Stimulated activated CD4-positive, alpha-beta T cell treated with anti-CD3 and anti-CD28 coated beads, Interleukin-1b, Interleukin-23, amount 100 ng/mL, for 1 hour (primary cell): ENCODE measurements at places on chromosomes 4 and X.
A peak's percentile ranks its signal among the peaks of the same experiment; 100 is the strongest.

GRCh38 chrX:37686996-37687395 is 1.4 kb downstream of the XK start:
- DNase-seq = no peak

- DNase-seq = no peak
Measured at GRCh38 chr4:86302251-86302650, 57.6 kb downstream of the MAPK10 start.

- no peak for DNase-seq
Measured at GRCh38 chrX:107454302-107454701, 4.8 kb downstream of the FRMPD3 start.

- no peak for DNase-seq
Measured at GRCh38 chr4:88286897-88287296, 2.5 kb upstream of the PPM1K start.

- DNase-seq = no peak
Measured at GRCh38 chr4:27059446-27059845, 198.8 kb downstream of the STIM2 start.

GRCh38 chr4:38452009-38452408 is 212.0 kb upstream of the KLF3 start:
- no peak for DNase-seq

- no peak for DNase-seq
Measured at GRCh38 chrX:100915562-100915961, 13.2 kb downstream of the XKRX start.

DNA sequence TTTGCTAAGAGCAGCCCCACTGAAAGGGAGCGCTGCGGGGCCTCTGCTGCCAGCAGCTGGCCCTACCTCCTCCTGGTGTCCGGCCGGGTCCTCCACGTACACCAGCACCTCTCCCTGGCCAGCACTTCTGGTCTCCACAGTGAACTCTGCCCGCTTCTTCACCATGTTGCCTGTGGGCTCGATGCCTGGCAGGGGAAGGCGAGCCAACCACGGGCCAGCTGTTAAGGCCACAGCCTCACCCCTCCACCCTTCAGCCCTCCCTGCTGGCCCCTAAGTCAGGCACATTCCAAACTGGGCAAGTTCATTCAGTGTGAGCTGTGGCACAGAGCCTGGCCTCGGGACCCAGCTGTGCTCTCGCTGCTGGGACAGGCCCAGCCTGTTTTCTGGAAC is 7.8 kb downstream of the FLNA start:
- no peak for DNase-seq

- no peak for DNase-seq
Measured at GRCh38 chr4:38574559-38575333, 89.3 kb upstream of the KLF3 start.

- DNase-seq = no peak
Measured at GRCh38 chr4:124061413-124061812, 651.1 kb downstream of the ANKRD50 start.

GRCh38 chr4:162837241-162837640 is 329.4 kb downstream of the NAF1 start:
- no peak for DNase-seq

DNA sequence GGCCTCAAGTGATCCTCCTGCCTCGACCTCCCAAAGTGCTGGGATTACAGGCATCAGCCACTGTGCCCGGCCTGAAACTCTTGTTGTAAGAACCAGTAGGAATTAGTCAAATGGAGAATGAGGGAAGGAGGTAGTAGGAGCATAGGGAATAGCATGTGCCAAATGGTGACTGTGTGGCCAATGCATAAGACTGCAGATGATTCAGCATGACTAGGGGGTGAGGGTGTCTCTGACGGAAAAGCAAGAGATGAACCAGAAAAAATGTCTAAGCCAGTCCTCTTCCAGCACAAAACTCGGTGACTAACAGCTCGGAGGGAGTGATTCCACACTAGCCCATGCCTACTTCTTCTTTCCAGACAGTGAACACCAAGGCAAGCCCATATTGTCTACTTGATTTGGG is 58.2 kb upstream of the DUSP21 start:
- no peak for DNase-seq

DNA sequence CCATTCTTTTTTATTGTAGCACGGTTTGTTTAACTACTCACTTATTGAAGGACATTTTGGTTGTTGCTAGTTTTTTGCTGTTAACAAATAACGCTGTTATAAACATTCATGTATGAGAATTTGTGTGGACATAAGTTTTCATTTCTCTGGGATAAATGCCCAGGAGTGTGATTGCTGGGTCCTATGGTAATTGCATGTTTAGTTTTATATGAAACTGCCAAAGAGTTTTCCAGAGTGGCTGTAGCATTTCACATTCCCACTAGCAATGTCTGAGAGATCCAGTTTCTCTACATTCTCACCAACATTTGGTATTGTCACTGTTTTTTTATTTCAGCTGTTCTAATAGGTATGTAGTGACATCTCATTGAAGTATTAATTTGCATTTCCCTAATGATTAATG is 66.8 kb downstream of the PLAC1 start:
- DNase-seq = no peak

DNA sequence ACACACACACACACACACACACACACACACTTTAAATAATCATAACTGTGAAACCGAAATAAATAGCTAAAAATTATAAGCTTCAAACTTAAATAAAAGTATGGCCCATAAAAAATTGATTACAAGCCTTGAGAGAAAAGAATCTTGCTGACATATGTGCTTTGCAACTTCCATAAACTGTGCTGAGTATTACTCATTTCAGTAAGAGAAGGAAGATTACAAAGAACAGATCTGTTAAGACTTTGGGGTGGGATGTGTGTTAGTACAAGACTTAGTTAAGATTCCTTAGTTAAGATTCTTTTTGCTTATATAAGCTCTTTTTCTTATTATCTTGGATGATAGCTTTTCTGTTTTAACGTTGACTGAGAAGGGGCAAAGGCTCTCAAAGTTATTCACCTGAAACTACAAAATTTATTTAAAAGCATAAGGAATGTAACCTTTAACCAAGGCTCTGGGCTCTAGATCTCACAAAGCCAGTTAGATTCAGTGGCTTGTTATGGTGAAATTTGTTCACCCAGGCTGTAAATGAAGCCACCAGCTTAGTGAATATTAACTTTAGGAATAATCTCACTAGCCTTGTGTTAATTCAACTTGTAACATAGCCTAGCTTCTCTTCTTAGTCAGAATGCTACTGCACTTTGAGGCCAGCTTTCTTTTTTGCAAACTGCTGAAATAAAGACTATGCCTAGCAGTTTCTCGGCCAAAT is 58.2 kb downstream of the ARSJ start:
- DNase-seq = no peak

GRCh38 chr4:153553819-153554170 is 87.6 kb downstream of the TMEM131L start:
- no peak for DNase-seq

- no peak for DNase-seq
Measured at GRCh38 chr4:7291372-7292114, 99.2 kb downstream of the SORCS2 start.

GRCh38 chrX:109372291-109372690 is 109.6 kb downstream of the GUCY2F start:
- no peak for DNase-seq

DNA sequence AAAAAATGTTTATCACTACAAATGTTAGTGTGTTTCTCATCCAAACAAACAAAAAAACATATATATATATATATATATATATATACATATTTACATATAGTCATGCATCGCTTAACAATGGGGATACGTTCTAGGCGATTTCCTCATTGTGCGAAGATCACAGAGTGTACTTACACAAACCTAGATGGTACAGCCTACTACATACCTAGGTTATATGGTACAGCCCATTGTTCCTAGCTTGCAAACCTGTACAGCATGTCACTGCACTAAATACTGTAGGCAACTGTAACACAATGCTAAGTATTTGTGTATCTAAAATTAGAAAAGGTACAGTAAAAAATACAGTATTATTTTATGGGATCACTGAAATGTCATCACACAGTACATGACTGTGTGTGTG is 16.4 kb upstream of the TMSB4X start:
- DNase-seq = no peak

- no peak for DNase-seq
Measured at GRCh38 chr4:2800691-2801596, 8.1 kb downstream of the SH3BP2 start.

- DNase-seq = no peak
Measured at GRCh38 chrX:131626681-131627296, 82.9 kb downstream of the OR13H1 start.

GRCh38 chr4:153589703-153590595 is 94.1 kb upstream of the TLR2 start:
- DNase-seq = no peak

DNA sequence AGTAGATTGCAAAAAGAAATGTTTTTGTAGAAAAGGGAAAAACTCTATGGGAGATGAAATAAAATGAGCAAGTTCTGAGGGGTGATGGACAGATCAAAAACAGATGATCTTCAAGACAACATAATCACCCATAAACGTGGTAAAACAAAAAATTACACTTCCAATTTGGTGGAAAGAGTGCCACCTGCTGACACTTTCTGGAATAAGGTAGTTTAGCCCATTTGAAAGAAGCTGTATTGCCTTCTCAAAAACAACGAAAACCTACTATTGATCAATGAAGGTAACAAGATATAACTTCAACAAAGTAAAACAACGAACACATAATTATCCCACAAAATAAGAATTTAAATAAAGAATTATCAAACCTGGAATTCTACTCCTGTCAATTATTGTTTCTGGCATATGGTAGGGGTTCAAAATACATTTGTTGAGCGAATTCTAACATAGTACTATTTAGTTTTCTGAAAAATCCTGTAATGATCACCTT is 2.5 kb downstream of the COQ2 start:
- DNase-seq = peak; percentile 18

GRCh38 chr4:42396752-42397634 is at the start of gene SHISA3:
Gene SHISA3 (plus strand): TSS chr4:42397488. CDS start chr4:42398057, 569 bp downstream.
- no peak for DNase-seq

DNA sequence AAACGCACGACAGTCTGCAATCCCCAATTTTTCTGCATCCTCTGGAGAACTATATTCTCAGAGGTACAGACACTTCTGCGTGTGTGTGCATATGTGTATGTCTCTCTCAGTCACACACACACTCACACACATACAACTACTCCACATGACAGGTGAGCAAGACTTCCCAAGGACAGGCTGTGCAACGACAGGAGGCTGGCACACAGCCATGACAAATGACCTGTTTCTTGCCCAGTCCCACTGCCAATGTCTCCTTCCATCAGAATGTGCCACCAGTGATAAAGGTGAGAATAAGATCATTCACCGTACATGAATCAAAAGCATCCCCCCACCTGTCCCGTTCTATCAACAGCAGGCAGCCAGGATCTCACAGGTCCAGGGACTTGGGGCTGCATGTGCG is 52.4 kb downstream of the PPP2R2C start:
- no peak for DNase-seq

DNA sequence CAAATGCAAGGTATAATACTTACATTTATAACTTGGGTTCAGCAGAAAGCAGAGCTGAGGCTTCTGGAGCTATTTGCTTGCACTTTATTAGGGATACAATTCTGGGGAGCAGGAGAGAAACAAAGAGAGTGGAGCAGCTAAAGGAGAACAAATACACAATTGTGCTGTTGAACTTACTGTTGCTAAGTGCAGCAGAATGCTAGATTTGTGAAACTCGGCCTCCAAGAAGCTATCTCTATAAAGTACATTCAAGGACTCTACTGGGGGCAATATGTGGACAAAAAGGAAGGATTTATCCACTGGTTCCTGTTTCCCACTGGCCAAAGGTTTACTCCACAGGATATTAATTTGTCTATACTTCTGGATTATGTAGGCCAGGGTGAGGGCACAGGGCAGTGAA is 86.8 kb downstream of the PPP1R2C start:
- DNase-seq = no peak

GRCh38 chr4:187060551-187060950 is 336.9 kb upstream of the FAT1 start:
- DNase-seq = no peak

GRCh38 chrX:109847257-109848187 is 114.5 kb upstream of the ACSL4 start:
- DNase-seq = no peak

GRCh38 chrX:36898301-36898700 is 109.9 kb upstream of the FAM47C start:
- no peak for DNase-seq

GRCh38 chr4:54446581-54446980 is 211.2 kb upstream of the KIT start:
- DNase-seq = no peak

DNA sequence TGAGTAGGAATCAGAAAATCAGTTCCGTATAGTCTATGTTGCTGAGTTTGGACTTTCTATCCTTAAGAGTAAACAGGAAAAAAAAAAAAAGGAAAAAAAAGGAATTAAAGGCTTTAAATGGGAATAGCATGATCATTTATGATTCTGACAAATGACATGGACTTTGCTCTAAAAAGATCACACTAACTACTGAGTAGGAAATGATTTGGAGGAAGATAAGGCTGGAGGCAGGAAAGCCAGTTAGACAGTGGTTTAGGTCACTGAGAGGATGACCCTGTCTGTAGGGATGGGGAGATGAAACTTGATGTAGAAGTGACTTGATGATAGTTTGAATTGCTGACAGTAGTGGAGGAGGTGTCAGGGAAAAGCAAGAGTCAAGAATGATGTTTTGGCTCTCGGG is 9.2 kb upstream of the JADE1 start:
- DNase-seq = no peak

- DNase-seq = no peak
Measured at GRCh38 chr4:160371446-160371845, 1268.6 kb downstream of the RAPGEF2 start.

DNA sequence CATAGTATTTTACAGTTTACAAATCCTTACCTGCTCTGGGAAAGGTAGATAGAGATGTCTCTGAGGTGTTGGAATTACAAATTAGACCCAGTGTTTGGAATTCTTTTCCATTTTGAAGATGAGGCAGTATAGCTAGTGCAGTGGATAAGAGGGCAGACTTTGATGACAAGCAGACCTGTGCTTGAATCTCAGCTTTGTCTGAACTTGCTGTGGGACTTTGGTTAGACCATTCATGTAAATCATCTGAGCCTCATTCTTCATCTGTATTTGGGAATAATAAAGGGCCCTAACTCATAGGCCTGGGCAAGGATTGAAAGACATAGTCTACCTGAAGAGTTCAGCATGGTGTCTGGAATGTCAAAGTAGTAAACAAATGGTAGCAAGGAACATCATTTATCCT is 77.2 kb upstream of the BOD1L1 start:
- DNase-seq = no peak

DNA sequence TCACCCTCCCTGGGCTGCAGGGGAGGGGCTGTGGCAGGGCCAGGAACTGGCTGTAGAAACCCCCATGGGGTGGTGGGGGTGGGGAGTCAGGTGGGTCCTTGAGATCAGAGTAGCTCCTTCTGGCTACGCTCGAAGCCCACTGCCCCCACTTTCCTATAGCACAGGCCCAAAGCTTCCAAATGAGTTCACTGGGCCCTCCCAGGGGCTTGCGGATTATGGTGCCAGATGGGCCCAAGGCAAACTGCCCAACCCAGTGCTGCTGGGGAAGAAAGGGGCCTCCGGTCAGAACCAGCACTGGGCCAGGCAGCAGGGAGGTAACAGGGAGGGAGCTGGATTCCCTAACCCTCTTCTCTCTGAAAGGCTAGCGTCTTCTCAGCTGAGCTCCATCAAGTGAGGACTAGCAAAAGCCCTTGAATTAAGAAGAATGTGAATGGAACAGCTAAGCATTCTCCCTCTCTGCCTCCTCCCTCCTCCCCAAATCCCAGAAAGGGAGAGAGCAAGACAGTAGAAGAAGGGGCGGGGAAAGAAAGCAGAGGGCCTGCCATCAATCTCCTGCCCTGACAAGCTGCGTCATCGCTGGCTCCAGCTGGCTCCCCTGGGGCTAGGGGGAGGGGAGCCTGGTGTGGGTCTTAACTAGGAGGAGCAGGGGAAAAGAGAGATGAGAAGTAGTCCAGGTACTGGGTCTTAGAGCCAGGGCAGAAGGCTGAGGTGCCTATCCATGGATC is 34.7 kb downstream of the FRMPD3 start:
- DNase-seq = no peak
